Hematopoietic multipotent progenitor cell treated with erythropoietin and hydrocortisone succinate and interleukin-3 and kit ligand, for 17 days (in vitro differentiated cells): ENCODE measurements at places on chromosomes 4 and X.

DNA sequence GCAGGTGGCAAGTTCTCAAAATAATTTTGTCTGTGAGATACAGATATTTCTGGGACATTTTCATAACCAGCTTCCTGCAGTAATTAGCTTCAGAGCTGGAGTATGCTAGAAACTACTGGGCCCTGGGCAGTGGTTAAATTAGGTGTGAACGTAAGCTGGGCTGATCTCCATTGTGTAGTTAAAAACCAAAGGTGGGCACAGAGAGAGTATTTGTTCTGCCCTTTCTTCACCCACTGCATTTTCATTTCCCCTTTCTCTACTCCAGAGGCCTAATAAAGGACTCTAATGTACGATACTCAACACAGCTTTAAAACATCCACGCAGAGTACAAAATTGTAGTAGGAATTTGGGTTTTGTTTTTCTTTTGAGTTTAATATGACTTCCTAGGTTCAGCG lies 252.7 kb downstream of the SPRY1 start:
- DNase-seq: no peak

GRCh38 chr4:22496165-22496813 lies 19.6 kb downstream of the ADGRA3 start:
- no peak for DNase-seq

DNA sequence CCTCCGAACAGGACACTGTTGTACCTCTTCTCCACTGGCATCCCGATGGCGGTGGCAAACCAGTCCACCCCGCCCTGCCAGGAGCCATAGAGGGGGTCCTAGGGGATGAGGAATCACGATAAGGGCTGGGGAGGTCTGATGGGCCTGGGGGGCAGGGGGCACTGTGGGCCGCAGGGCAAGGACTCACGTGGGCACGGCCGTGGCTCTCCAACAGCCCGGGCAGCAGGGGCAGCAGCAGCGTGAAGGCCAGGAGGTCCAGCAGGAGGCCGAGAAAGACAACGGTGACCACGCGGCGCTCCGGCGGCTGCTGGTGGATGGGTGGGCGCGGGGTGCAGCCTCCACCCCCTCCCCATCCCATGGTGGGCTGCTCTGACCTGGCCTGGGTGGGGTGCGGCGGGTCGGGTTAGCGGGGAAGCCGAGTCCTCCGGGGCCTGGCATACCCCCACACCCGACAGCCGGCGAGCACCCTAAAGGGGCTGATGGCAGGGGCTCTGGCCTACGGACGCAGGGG lies 29.6 kb downstream of the NOP14 start:
- no peak for DNase-seq

- no peak for DNase-seq
Measured at GRCh38 chr4:78119698-78120097, 62.6 kb downstream of the FRAS1 start.

DNA sequence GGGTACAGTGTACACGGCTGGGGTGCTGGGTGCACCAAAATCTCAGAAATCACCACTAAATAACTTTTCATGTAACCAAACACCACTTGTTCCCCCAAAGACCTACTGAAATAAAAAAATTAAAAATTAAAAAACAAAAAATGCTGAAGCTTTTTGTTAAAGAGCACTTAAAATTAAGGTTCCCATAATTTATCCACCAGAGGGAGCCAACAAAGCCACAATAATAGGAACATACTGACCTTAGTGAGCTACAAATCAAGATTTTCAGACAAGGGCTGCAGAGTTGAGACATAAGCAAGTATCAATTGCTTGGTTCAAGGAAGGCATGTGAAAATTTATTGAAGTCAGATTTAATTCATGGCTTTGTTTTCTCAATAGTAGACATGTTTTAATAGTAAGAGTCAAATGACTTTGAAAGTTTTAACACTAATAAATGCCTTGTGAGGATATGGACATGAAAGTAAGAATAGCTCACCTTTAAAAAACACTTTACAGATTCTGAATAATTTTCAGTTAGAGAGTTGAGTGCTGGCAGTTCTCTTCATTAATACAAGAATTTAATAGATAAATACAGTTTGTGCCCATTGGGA lies 43.0 kb upstream of the SCOC start:
- DNase-seq: no peak

- DNase-seq: no peak
Measured at GRCh38 chrX:97057349-97057909, 173.7 kb downstream of the RPA4 start.

DNA sequence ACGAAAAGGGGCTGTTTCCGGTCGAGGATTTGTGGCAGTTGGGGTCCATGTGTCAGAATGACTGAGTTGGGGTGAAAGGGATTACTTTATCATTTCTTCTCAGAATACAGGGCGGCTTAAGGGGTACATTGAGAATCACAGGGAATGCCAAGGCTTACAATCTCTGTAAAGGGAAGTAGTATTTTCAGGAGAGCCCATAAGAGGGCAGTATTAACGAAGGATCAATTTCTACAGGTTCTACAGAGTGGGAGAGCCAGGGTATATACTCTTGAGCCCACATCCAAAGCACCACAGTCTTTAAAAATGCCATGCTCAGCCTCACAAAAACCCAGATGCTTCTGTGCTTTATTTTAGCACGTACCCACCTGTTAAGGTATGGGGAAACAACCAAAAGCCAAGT lies 67.7 kb upstream of the ZXDA start:
- no peak for DNase-seq

- no peak for DNase-seq
Measured at GRCh38 chrX:41556958-41557357, 109.8 kb downstream of the NYX start.

DNA sequence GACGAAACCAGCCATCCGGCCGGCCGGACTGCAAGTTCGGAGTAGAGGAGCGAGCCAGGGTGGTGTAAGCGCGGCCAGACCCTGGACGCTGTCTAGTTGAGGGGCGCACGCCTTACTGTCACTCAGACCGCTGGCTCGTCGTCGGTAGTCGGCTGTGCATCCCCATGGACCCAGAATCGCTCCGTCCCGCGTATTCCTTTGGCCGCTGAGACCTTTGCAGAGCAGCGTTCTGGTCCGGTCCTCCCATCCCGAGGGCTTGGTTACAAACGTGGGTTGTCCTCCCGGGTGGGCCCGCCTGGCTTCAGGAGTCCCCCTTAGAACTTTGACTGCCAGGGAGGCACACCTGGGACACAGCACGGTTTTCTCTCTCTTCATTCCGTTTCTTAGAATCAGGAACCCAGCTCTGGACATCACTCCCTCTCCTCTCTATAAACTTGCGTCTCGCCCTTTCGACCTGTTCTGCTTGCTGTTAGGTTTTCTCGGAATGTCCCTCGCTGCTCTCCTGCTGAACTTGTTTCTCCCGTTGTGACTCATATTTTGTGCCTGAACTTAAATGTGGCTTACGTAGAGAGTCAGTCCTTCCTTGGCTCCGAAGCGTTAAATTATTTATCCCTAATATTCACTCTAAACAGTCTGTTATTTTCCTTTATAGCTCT lies 672 bp downstream of the PGM2 start:
- no peak for DNase-seq

- no peak for DNase-seq
Measured at GRCh38 chr4:1458581-1458980, 52.3 kb upstream of the NKX1-1 start.

- peak; percentile 87 for DNase-seq
Measured at GRCh38 chrX:48802089-48802904, 430 bp downstream of the HDAC6 start.

DNA sequence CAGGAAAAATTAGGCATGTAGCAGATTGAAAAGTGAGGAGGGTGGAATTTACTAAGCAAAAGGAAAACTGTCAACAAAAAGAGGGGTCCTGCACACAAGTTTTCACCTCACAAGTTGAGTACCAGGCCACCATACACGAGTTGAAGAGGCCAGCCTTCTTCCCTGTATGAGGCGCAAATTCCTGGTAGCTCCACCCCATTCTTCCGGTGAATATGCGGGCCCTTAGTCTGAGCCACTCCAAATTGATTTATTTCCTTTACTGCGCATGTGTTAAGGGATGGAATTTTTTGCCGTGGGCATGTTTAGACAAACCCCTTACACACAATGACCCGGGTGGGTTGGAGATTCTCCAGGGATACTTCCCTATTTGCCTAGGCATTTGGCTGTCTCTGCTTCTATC lies 942.1 kb upstream of the GRIA3 start:
- no peak for DNase-seq

GRCh38 chr4:3200423-3201090 lies 48.4 kb upstream of the MSANTD1 start:
- no peak for DNase-seq

DNA sequence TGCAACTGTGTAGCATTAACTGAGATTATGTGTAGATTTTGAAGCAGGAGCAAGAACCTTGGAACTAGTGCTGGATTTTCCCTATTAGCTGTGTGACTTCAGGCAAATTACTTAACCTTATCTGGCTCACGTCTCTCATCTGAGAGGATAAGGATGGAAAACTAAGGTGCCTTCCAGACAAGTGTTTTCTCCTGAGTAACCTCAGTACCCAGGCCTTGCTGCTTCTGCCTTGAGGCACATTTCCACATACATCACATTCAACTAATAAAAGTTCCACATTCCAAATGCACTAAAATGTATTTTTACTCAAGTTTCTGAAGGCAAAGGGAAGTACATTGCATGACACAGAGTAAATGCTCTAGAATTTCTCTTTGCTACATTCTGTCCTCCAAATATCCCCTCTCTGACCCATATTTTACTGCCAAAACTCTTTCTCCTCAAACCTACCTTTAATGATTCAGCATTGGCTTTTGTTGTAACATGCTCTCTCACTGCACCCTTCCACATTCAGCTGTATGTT lies 195.4 kb upstream of the ADGRL3 start:
- DNase-seq: no peak

DNA sequence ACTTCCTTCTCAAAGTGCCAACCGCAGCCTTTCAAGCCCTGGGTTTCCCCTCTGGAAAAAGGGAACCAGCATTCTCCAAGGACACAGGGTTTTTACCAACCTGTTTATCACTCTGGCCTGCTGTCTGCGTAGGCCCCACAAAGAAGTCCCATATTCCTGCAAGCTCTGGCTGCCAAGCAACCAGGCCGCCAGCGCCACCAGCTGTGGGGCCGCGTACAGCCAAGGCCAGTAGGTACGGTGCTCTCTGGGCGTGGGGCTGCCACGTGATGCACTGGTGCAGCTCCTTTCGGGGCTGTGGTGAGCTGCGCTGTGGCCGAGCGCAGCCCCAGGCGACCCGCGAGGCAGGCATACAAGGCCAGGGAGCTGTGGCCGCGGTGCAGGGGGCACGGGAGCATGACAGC lies 22.1 kb downstream of the LUZP4 start:
- DNase-seq: no peak

DNA sequence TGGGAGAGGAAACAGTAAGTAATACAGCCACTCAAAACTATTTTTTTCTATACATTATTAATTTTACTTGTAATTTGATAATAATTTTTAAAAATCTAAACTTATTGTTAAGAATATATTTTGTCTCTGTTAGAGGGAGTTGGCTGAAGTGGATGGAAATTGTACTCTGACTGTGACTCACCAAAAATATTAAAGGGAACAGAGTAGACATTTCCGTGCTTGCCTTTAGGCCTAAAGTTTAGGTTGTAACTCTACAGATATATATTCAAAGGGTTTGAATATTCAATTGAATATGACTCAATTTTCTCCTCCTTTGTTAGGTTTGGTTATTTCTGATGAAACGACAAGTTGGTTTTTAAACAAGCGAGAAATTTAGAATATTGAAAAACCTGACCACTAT lies 128.3 kb upstream of the PITX2 start:
- DNase-seq: no peak

DNA sequence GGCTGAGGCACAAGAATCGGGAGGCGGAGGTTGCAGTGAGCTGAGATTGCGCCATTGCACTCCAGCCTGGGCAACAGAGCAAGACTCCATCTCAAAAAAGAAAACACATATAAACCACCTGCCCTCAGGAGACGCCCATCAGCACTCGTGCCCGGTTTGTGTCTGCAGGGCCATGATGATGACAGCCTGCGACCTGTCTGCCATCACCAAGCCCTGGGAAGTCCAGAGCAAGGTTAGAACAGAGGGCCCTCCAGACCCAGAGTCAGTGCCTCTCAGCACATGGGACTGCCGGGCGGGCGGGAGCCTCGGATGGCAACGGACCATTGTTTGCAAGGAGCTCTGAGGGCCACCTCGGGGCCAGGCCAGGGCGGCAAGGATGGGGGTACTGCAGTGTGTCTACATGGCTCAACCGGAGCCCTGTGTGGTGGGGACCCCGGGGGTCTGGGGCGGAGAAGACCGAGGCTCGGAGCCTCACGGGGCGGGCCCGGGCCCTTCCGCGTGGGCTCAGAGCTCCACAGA lies 9.3 kb downstream of the ATP5ME start:
- no peak for DNase-seq

DNA sequence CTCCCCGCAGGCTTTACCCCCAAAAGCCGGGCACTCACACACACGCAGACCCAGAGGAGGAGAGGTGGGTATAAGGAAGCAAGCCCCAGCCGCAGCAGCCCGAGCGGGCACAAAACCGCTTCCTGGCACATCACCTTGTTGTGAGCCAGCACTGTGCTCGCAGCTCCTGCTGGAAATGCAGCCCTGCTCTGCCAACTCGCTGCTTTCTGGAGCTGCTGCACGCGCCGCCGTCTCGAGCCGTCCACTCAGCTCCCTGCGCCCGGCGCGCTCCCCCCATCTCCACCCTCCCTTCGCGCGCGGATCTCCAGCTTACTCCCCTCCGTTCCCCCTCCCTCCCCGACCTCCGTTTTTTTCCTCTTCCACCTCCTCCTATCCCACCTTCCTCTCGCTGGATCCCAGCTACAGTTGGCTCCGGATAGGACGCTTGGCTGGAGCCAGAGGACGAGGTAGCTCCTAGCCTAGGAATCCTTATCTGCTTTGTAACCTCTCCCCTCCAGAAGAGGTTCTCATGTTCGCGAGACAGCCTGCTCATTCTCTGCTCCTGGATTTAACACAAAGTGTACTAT lies at the start of gene SPOCK3:
Gene SPOCK3 (minus strand): TSS at position 179 of the 566 bp plus-strand sequence.
- no peak for DNase-seq

- no peak for DNase-seq
Measured at GRCh38 chr4:72791054-72791453, 222.0 kb upstream of the ADAMTS3 start.

GRCh38 chrX:123263747-123264146 lies 79.7 kb downstream of the GRIA3 start:
- no peak for DNase-seq

DNA sequence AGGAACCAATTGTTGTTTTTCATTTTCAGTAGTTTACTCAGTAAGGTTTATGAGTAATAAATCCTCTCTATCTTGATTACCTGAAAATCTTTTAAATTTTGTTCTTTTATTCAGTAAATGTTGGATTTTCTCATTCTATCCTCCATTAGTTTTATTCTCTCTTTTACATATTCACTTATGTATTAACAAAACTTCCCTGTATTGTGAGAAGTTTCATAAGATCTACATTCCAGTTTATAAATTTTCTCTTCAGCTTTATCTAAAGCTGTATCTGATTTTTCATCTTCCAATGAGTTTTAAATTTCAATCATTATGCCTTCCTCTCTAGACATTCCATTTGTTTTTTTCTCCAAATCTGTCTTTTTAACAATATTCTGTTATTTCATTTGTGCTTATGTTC lies 310.2 kb downstream of the UNC5C start:
- DNase-seq: no peak

DNA sequence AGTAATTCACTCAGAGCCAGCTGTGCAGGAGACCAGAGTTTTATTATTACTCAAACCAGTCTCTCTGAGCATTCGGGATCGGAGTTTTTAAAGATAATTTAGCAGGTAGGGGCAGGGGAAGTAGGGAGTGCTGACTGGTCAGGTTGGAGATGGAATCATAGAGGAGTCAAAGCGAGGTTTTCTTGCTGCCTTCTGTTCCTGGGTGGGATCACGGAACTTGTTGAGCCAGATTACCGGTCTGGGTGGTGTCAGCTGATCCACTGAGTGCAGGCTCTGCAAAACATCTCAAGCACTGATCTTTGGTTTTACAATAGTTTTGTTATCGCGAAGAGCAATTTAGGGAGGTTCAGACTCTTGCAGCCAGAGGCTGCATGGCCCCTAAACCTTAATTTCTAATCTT lies 63.6 kb downstream of the TRIM2 start:
- no peak for DNase-seq
